NCI-H1048 (cell line): ENCODE measurements at places on chromosomes 4 and X.

GRCh38 chrX:40852586-40852985 is 117.2 kb upstream of the MED14 start:
- DNase-seq = no peak

GRCh38 chr4:168615294-168616065 is 118.6 kb downstream of the PALLD start:
- no peak for DNase-seq

GRCh38 chr4:122787940-122788339 is 38.7 kb upstream of the FGF2 start:
- DNase-seq = no peak

- DNase-seq = no peak
These were observed 69.9 kb downstream of the COX7B2 start for GRCh38 chr4:46839128-46839527.

- no peak for DNase-seq
These were observed 80.5 kb upstream of the PPARGC1A start for GRCh38 chr4:23970201-23970850.

GRCh38 chr4:168304744-168305459 is 13.7 kb downstream of the DDX60 start:
- DNase-seq = no peak

- DNase-seq = no peak
These were observed 1.5 kb upstream of the NSD2 start for GRCh38 chr4:1869530-1870327.

GRCh38 chrX:67949270-67949669 is 405.4 kb downstream of the AR start:
- DNase-seq = no peak

- no peak for DNase-seq
These were observed 11.8 kb downstream of the ADH6 start for GRCh38 chr4:99207069-99207743.

DNA sequence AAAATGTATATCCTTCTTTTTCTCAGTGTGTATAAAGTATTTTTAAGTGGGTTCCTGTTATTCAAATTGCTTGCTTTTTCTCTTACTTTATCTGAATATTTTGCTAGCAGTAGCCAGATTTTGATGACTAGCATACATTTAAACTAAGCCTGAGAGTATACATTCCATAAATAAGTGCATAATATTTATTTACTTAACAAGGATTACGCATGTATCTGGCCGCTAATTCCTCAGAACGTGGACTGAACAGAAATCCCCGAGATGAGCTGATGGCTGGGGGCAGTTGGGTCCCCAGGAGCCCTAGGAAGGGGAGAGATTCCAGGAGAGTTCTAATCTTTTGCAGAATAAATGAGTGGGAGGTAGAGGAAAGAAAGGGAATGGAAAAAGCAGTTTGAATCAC is 91.0 kb downstream of the PHOX2B start:
- no peak for DNase-seq

- DNase-seq = no peak
These were observed 198.3 kb downstream of the ARAP2 start for GRCh38 chr4:36046026-36046425.

GRCh38 chr4:87497578-87497977 is 31.6 kb downstream of the SPARCL1 start:
- no peak for DNase-seq

- DNase-seq = no peak
These were observed 58.9 kb downstream of the PLAC1 start for GRCh38 chrX:134599184-134599914.

DNA sequence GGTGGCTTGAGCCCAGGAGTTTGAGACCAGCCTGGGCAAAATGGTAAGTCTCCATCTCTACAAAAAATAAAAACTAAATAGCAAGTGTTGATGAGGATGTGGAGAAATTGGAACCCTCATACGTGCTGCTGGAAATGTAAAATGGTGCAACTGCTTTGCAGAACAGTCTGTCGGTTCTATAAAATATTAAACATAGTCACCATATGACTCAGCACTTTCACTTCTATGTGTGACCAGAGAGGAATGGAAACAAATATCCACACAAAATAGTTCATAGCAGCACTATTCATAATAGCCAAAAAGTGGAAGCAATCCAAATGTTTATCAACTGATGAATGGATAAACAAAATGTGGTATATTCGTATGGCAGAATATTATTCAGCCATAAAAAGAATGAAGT is 60.8 kb upstream of the FMR1 start:
- DNase-seq = no peak

- DNase-seq = no peak
These were observed 672.6 kb downstream of the CENPC start for GRCh38 chr4:66872661-66873060.

DNA sequence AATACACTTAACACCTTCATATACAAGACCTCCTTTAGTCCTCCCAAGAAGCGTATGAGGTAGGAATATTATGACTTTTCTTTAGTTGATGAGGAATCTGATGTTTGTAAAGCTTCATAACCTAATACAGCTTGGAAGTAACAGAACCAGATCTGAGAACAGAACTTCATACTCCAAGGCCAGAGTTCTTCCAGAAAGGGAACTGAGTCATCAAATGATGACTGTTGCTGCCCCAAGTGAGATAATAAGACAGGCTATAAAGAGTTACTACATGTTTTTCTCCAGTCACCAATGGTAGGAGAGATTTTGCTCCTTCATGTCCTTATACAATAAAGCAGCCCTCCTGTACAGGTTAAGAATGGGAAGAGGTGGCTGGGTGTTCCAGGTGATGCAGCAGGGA is 74.3 kb upstream of the ANXA3 start:
- no peak for DNase-seq

DNA sequence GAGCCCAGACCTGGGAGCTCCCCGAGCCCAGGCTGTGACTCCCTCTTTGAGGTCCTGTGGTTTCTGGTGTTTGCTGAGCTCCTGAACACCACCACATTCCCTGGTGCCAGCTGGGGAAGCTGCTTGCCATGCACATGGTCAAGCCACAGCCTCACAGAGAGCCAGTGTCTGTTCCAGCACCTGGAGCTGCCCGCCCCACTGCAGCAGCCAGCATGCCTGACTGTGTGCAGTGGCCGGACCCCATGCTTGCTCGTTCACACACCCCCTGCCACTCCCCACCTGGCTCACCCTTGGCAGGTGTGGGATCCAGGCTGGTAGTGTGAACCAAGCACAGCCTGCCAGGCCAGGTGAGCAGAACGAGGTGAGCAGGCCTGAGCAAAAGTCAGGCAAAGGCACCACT is 95.6 kb upstream of the FAM9C start:
- DNase-seq = no peak

GRCh38 chr4:2334826-2335728 is 73.2 kb upstream of the MXD4 start:
- DNase-seq = no peak

DNA sequence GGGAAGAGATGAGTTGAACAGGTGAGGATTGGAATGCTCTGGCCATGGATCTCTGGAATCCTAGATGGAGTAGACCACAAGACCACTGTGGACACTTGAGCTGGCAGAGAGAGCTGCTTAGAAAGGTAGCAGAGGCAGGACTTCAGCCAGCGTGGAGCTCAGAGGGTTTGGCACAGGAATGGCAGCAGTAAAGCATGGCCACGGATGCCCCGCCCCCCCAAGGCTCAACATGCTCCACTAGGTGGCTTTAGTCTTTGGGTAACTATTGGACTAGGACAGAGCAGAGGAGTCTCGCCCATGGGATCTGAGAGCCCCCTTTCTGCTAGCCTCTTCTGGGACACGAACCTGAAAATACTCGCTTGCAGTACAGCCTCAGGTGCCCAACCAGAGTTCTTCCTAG is 150.1 kb upstream of the NEIL3 start:
- no peak for DNase-seq

DNA sequence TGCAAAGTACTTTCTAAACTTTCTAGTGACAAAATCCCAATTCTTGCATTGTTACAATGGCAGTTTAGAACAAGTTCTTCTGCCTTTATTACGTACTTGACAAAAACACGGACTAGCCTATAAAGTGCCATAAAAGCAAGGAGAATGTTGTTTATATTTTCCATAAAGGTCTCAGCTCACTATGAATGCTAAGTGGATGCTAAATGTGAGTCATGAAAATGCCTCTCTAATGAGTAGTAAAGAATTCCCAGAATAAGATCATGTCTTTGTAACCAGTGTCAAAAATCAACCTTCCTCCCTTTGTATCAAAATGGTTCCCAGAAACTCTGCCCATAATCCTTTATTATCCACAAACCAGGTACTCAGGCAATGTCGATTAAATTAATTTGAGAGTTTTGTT is 539.8 kb upstream of the SLIT2 start:
- DNase-seq = no peak

DNA sequence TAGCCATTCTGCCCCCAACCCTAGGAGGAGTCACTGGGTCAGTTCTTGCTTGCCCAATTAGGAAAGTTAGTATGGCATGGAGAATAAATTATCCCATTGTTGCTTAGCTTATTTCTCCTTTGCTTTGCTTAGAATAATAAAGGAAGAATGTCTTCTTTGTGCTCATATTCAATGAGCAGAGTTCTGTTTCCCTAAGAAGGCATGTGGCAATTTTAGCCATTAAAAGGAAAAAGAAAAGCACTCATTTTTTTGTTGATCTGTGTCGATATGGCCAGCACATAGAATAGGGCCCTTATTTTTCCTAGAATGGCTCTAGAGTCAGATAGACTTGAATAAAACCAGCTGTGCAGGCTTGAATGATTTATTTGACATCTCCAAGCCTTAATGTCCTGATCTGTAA is 166.4 kb upstream of the PPARGC1A start:
- no peak for DNase-seq

DNA sequence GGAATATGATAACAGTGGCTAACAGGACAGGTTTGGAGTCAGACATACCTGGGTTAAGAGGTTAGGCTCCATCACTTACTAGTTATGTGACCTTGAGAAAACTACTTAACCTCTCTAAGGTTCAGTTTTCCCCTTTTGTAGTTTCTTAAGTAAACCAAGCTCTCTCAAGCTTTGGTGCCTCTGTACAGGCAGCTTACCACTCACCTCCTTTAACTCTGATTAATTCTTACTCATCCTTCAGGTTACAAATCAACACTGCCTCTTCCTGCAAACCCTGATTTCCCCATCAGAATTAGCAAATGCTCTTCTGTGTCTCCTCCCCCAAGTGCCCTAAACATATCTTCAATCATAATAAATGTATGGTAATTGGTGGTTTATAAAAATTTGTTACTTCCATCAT is 3.5 kb upstream of the SERTM2 start:
- DNase-seq = no peak

DNA sequence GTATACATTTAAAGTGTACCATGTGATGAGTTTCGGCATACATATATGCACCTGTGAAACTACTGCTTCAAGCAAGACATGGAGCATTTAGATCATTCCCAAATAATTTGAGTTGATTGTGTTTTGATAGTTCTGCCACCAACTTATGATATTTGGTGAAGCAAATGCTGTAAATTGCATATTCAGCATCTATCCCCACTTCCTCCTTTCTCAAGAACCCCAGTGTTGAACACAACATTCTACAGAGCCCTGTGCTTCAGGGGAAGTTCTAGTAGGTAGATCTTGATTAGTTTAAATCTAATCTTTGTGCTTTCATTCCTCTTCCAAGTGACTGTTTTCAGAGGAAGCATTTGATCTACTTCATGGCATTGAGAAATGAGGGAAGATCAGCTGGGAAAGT is 5.4 kb upstream of the SHROOM3 start:
- DNase-seq = no peak

DNA sequence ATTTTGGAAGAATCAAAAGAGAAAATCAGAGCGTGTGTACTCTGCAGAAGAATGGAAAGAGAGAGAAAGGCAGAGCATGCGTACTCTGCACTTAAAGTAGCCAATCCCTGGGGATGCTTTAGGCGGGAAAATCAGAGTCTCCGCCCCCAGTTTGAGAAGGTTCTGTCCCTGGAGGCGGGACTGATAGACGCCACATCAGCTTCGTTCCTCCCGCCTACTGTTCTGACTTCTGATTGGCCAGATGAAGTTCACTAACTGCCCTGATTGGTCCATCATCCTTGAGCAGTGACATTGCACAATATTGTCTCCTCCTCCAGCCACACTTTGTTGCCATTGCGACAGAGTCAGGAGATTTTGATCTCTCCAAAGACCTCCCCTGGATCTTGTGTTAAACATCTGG is 23.8 kb downstream of the SSX1 start:
- DNase-seq = no peak

DNA sequence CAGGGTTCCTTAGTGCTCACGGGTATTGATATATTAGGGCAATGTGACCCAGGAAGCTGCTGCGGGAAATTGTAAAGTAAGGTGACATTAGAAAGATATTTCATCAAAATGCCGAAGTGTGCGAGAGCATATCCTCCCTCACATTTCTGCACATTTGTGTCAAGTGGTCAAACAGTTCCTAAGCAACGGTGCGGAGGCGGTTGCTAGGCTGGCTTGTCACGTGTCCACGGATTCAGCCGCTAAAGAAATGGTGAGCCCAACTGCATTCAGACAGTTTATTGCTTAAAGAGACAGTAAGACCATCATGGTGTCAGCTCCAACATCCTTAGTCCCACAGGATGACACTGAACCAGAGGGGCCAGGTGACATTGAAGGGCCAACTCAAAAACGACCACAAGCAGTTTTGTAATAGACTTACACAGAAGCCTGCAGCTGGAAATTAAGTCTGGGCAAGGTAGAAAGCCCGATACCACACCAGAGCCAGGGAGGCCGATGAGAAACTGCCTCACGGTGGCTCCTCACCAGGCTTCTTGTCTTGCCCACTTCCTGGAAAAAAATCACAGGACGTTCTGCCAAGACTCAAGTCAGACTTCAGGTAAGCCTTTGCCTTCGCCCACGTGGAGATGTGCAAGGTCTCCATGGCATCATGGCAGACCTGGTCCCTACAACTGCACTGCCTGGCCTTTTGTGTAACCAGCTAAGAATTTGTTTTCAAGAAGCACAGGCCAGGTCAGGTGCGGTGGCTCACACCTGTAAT is 50.4 kb downstream of the USP11 start:
- no peak for DNase-seq

DNA sequence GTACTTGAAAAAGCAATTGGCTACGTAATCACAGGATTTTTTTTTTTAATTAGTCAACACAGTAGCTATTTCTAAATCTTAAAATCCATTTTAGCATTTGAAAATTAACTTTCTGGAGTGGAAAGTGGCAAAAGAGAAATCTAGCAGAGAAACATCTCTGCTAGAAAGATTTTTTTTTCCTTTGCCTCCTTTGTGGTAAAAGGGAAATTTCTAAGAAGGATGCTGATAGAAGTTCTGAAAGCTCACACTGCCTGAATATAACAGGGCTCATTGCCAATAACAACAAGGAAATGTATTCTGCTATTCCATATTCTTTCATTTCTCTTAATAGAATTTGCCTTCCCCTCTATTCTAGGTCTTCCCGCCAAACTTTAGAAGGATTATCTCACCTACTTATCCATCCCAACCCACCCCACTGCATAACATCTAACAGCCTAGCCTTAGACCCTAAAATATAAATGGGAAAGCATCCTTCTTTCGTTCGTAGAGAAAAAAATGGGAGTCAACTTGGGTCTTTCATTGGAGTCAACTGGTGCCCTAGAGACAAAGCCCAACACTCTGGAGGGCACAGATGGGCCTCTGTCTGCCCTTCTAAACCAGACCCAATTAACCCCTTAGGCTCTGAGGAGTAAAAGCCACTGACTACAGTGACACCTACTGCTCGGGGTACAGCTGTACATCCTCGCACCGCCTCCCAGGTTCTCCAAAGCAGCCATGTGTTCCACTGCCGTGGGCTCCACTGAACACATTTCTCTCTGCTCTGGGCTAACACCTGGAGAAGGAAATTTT is 103.9 kb downstream of the MAML3 start:
- no peak for DNase-seq
